ENCODE measurements at places on chromosomes 3 and 15. TPM values are rescaled to one million over a fixed set of nuclear protein-coding genes. Genes with fewer than 3 reads are reported as not detected.

SLC2A2 gene
- not detected for total RNA-seq

C3orf49 gene
- not detected for total RNA-seq

PLOD2 gene
- 21.1 TPM for total RNA-seq

SMCO1 gene
- total RNA-seq: 73.0 TPM

EDEM1 gene
- 7.9 TPM for total RNA-seq

IQCF5 gene
- not detected for total RNA-seq

COPG1 gene
- 86.1 TPM for total RNA-seq

ATXN7 gene
- total RNA-seq: 12.1 TPM

Data from left ventricle myocardium inferior (tissue), 1 donor.